ENCODE measurements at places on chromosomes 1 and 21.

GRCh38 chr21:32393677-32394001 is 827 bp upstream of the URB1 start:
- DNase-seq = no peak

DNA sequence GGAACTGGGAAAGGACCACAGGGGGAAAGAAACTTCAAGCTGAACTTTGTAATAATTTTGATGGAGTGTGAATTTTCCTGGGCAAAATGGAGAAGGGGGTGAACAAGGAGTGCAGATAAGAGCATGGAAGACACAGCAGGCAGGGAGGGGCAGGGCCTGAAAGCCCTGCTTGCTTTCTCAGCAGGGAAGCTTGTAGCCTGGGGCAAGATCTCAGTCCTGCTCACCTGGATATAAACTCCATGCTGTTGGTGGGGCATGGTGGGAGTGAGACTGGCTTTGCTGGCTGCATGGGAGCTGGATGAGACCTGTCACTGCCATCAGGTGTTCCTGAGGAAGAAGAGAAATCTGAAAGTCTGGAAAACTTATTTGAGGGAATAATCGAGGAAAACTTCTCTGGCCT is 58.7 kb upstream of the RC3H1 start:
- DNase-seq = no peak

DNA sequence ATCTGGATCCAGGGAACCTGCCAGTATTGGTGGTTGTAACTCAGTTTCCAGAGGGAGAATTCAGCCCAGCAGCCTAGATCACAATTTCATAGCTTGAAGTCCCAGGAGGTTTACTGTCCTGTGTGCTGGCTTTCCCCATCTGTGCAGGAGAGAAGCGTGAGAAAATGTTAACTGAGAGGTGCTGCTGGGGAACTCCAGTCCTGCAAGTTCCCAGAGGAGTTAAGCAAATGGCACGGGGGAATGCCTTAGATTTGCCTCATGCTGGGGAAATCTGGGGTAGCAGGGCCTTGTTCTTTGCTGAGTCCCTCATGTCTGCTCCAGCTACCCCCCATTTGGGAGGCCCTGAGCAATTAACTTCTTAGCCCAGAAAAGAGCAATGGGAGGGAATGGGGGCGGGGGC is 25.1 kb upstream of the SLAMF6 start:
- no peak for DNase-seq

DNA sequence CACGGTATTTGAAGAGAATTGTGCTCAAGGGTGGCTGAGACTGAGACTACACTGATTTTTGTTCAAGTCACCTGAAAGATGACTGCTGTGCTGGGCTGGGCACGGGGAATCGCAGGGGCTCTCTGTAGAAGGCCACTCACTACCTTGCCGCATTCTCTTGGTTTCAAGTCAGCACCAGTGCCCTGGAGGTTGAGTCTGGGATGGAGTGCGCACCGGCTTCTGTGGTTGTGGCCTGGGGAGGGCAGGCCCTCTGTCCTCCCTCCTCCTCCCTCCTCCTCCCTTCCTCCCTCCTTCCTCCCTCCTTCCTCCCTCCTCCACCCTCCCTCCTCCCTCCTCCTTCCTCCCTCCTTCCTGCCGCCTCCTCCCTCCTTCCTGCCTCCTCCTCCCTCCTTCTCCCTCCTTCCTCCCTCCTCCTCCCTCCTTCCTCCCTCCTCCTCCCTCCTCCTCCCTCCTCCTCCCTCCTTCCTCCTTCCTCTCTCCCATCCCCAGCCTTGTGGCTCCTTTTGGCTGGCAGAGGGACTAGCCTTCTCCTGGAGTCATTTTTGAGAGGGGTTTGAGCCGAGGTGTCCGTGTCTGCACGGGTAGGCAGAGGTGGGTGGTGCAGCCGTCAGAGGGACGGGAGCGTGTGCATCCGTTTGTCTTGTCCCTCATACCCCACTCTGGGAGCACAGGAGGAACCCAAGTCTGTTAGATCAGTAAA is 9.5 kb downstream of the RER1 start:
- no peak for DNase-seq

DNA sequence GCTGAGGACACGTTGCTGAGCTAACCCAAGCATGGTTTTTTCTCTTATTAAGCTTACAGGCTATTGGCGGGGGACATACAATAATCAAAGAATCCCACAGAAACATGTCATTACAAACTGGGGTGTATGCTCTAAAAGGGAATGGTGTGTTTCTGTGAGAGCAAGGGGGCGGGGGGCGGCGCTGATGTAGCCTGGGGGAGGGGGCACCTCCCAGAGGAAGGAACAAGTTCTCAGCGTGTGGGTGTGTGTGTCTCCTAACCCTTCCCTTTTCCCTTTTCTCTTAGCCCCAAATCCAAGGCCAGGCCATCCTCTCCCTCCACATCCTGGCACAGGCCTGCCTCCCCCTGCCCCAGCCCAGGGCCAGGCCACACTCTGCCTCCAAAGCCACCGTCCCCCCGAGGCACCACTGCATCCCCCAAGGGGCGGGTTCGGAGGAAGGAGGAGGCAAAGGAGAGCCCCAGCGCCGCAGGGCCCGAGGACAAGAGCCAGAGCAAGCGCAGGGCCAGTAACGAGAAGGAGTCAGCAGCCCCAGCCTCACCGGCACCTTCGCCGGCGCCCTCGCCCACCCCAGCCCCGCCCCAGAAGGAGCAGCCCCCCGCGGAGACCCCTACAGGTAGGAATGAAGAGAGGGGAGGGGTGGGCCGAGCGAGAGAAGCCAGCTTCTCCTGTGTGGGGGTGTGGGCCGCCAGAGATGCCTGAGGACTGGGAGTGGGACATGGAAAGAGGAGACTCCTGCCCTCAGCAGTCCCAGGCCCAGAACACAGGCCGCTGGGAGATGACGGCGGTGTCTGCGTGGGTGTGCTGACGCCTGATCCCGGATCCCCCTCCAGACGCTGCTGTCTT is 21.9 kb downstream of the MAP7D1 start:
- no peak for DNase-seq

DNA sequence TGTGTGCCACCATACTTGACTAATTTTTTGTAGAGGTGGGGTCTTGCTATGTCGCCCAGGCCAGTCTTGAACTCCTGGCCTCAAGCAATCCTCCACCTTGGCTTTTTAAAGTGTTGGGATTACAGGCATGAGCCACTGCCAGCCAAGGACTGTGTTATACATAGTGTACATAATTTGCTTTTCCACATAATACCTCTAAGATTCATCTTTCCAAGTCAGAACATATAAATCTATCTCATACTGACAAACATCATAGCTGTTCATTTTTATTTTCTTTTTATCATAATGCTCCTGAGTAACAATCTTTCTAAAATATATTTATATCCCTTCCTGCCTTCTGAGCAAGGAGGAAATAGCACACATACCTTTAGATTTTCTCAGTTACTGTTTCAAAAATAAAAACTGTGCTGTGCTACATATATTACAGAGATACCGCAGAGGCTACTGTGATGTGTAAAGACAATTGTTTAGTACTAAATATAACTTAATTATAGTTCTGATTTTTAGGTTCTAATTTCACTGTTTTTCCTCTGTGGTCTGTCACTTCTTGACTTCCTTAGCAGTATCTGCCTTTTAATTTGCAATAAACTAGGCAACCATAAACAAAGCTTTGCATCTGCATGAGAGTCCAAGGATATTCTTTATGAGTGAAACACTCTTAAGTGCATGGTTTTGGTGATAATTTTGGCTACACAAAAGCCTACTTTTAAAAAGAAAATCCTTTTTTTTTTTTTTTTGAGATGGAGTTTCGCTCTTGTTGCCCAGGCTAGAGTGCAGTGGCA is 59.3 kb downstream of the EYA3 start:
- no peak for DNase-seq

DNA sequence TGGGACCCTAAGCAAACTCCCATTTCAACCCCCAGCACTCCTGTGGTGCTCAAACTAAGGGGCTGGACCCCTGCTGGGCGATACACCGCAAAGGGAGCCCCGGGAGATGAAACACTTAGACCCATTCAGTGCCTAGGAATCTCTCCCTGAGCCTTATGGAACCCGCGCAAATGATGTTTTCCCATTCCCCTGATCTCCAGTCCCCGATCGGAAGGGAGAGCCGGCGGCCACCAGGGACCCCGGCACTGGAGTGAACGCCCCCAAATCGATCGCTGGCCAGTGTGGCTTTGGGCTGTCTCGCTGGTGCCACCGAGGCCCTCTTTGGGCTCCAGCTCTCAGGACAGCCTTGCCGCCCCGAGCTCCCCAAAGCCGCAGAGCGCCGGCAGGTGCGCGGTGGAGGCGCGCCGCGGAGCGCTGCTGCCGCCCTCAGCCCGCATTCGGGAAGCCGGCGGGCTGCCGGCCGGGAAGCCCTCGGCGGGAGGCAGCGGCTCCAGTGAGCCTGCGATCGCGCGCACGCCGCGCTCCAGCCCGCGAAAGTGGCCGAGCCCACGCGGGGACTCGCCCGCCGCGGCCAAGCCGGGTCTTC is 1.1 kb downstream of the PLXNA2 start:
- DNase-seq = no peak

GRCh38 chr1:242567596-242567995 is 43.1 kb upstream of the PLD5 start:
- no peak for DNase-seq

DNA sequence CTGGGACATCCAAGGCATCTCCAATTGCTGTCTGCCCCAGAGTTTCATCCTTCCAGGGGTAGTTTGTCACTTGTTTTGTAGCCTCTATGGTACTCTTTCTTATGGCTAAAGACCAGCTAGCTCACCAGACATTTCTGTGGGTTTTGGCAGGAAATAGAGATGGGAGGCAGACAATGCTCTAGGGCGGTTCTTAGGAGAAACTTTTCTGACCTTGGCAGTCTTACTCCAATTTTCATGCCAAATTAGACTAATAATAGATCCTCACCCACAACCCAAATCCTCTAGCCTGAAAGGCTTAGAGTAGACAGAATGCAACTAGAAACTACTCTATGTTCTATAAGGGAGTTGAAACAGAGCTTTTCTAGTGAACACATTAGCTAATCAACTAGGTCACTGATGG is 69.8 kb downstream of the LRIG2 start:
- DNase-seq = no peak

GRCh38 chr1:70221238-70222121 is at the start of gene SRSF11:
Gene SRSF11, plus strand, starts transcription at chr1:70221380. Its CDS starts 257 bp downstream, at chr1:70221637.
- peak; percentile 91 for DNase-seq

GRCh38 chr1:36306210-36306901 is at the start of gene SH3D21:
Gene SH3D21, plus strand, starts transcription at chr1:36306368. Its CDS starts 53 bp downstream, at chr1:36306421.
- no peak for DNase-seq

Data from right renal pelvis (tissue), 4 donors.